Tibial nerve (tissue), 4 donors: ENCODE measurements at places on chromosomes 12 and 14.

GRCh38 chr14:68682166-68683103 is 110.4 kb downstream of the ZFP36L1 start:
- DNase-seq, result peak; percentile 70

- no peak for DNase-seq
These were observed 206.4 kb upstream of the PELI2 start for GRCh38 chr14:55911776-55912175.

DNA sequence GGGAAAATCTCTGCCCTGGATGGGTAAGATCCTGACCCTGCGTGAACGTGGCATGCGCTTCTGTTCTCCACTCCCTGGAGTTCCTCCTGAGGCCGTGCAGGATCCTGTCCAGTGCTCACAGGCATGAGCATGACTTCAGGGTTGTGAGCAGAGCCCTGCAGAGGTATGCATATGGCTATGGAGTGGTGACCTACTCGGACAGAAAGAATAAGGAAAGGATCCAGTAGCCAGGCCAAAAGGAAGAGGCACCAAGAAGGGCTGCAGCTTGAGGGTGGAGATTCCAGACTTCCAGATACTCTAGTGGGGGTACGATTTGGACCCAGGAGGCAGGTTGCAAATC is 20.8 kb upstream of the CD27 start:
- DNase-seq, result no peak

DNA sequence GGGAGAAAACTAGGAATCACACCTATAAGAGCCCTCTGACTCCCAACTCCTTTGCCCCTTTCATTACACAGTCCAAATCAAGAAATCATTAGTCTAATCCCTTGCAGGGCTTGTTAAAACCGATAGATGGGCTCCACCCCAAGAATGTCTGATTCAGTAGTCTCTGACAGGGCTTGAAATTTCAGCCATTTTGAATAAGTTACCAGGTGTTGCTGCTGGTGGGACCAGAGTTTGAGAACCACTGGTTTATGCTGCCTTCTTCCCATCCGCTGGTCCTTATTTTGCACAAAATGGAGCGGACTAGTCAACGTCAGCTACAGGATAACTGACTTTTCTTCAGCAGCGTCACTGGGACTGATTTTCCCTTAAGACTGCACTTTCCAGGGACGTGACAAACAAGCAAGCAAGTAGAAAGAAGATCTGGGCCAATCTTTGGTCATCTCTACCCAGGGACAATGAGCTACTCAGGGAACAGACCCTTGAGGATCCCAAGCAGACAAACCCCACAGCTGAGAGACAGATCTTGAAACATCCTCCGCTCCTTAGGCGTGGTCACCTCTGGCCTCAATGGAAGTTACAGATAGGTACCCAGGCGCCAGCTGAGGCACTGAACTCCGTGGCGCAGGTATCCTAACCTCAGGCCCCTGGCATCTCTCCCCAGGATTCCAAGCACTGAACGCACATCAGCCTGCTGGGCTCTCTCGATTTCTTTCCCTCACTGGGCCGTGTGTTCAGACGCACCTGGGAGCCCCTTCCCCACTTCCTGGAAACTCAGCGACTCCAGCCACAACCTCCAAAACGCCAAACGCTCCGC is 900 bp downstream of the KCTD10 start:
- DNase-seq, result no peak

- DNase-seq, result no peak
These were observed 25.9 kb upstream of the HIGD1C start for GRCh38 chr12:50926415-50926814.

- DNase-seq, result no peak
These were observed 187.0 kb downstream of the ETV6 start for GRCh38 chr12:11836282-11837151.

- no peak for DNase-seq
These were observed 26.1 kb upstream of the ETV6 start for GRCh38 chr12:11623382-11623781.

GRCh38 chr14:51211149-51211548 is 28.9 kb upstream of the TMX1 start:
- no peak for DNase-seq

DNA sequence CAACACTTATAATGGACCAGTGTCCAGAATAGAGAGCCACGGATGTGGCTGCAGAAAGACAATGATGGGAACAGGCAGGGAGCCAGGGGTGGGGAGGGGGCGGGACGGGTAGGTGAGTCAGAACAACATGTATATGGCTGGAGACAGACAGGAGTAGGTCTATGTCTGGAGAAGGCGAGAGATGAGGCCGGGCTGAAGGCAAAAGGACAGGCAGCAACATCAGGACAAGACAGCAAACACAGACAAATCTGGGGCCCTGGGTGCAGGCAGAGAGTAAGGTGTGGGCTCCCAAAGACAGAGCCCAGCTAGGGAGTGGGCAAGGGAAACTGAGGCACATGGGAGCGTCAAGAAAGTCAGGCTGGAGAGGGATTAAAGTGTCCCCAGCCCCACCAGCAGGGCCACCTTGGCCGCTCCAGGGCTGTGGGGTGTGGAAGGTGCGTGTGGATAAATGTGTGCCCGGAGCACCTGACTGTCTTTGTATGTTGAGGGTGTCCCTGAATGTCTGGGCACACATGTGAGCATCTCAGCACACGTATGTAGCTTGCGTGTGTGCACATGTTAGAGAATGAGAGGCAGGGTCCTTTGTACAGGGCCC is 44.1 kb downstream of the FAM222A start:
- DNase-seq, result no peak

GRCh38 chr12:91781114-91781513 is 364.5 kb downstream of the BTG1 start:
- DNase-seq, result no peak

DNA sequence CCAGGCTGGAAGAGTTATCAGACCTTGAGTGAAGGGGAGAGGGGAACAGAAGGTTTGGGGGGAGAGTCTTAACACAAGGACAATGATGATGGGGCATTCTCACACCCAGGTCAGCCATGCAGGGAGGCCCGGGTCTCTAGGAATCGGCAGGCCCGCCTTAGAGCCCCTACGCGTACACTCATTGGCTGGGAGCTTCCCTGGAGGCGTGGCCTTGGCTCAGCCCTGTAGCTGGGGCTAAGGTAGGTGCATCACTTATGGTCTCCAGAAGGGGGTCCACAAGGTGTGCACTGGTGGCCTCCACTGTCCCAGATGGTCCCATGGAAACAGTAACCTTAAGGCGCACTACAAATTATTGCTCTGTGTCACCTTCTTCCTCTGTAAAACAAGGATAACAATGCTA is 660.1 kb downstream of the MED13L start:
- DNase-seq, result no peak

GRCh38 chr14:64191756-64192155 is 102.4 kb downstream of the ESR2 start:
- no peak for DNase-seq

GRCh38 chr14:72523424-72524294 is 370.2 kb downstream of the DPF3 start:
- no peak for DNase-seq

DNA sequence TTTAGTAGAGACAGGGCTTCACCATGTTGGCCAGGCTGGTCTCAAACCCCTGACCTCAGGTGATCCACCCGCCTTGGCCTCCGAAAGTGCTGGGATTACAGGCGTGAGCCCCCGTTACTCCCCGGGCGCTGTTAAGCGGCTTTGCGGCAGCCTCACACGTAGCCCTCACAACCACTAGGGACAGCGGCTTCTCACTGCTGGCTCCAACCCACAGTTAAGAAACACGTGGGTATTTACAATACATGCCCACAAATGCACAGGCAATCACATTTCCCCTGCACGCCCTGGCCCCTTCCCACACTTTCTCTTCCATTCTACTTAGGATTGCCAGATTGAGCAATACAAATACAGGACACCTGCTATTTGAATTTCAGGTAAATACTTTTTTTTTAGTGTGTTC is 37.0 kb upstream of the EIF5 start:
- DNase-seq, result no peak

GRCh38 chr12:41908206-41908605 is 236.5 kb downstream of the GXYLT1 start:
- DNase-seq, result no peak

GRCh38 chr12:43880547-43880946 is 44.7 kb downstream of the TMEM117 start:
- no peak for DNase-seq

GRCh38 chr12:53564278-53564677 is 57.0 kb upstream of the NPFF start:
- no peak for DNase-seq

DNA sequence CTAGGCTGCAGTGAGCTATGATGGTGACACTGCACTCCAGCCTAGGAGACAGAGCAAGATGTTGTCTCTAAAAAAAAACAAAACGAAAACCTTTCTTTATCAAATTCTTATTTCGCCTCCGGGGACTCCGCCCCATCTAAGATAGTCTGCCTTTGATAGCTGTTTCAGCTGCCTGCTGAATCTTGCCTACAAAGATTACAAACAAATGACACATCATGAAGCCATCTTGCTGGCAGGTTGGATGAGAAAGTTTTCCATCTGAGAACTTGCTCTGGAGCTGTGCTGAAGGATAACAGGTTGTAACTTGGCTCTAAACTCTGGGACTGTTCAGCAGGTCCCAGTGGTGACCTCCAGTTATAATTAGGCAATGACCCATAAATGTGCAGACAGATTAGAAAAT is 41.8 kb upstream of the AEBP2 start:
- DNase-seq, result no peak

- DNase-seq, result no peak
These were observed 57.5 kb upstream of the C14orf180 start for GRCh38 chr14:104521816-104522745.

DNA sequence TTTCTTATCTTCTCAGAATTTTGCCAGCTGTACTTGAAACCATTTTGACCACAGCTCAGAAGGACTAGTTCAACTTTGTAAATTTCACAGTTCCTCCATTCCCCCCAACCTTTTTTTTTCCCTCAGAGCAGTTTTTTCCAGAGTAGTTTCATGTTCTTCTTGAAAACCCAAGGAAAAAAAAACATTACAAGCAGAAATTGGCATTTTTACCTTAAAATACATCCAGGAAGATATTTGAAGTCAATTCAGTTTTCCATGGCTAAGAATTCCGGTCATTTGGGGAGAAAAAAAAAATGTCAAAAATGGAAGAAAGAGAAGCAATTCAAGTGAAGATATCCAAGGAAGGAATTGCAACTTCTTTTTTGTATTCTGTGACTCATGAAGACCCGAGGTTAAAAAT is 39.5 kb downstream of the SYNE2 start:
- DNase-seq, result no peak

DNA sequence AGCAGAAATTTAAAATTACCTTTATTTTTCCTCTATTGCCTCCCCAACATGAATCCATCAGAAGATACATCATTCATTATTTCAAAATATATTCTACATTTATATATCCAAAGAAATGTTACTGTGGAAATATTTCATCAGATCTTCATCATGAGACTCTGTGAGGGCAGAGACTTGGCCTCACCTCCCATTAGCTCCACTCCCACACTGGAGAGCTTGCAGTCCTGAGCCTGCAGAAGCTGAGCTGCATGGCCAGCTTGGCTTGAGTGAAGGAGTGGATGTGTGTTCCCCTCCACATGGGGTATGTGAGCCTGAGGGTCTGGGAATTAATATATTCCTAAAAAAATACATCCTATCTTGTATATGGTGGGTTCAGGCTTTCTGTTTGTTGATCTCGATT is 961.9 kb downstream of the TMEM121 start:
- DNase-seq, result no peak

- DNase-seq, result no peak
These were observed 774.9 kb upstream of the NOVA1 start for GRCh38 chr14:27372771-27373170.

- DNase-seq, result no peak
These were observed 36.0 kb upstream of the PLEKHG6 start for GRCh38 chr12:6274231-6275221.

DNA sequence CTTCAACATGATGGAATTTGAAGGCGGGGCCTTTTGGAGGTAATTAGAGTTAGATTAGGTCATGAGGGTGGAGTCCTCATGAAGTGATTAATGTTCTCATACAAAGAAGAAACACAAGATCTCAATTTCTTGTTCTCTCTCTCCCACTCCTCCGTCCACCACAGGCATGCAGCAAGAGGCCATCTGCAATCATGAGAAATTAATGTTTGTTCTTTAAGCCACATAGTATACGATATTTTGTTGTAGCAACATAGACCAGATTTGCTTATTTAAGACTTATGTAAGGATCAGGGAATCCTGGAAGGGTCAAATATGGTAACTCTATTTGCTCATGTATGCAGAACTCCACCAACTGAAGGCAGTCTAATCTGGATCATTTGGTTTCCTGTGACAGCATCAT is 429.0 kb downstream of the LRIG3 start:
- no peak for DNase-seq

GRCh38 chr14:61691495-61691894 is 3.8 kb upstream of the HIF1A start:
- DNase-seq, result no peak

- DNase-seq, result no peak
These were observed 7.0 kb downstream of the SYT1 start for GRCh38 chr12:78871566-78871965.

- no peak for DNase-seq
These were observed 10.3 kb downstream of the DAO start for GRCh38 chr12:108890208-108890607.

DNA sequence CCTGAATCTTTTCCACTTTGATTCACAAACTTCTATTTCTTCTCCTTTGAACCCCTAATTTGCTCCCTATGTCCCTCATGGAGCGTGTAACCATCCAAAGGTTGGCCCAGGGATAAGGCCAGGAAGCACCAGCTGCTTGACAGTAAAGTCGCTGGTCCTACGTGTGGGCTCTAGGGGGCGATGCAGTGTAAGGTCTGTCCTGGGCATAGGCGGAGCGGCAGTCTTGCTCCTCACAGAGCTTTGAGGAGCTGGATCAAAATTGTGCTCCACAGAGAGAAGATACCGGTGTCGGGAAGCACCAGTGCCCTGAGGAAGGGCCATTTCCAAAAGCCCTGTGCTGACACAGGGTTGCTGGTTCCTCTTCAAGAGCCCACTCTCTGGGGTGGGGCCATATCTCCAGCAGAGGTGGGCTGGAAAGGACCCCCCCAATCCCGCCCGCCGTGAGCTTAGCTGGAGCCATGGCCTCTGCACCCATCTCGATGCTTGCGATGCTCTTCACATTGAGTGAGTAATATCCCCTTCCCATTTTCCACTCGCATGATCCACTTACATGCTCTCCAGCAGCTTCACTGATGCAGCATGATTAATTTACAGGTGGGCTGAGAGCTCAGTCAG is 49.9 kb upstream of the OR4E1 start:
- no peak for DNase-seq

DNA sequence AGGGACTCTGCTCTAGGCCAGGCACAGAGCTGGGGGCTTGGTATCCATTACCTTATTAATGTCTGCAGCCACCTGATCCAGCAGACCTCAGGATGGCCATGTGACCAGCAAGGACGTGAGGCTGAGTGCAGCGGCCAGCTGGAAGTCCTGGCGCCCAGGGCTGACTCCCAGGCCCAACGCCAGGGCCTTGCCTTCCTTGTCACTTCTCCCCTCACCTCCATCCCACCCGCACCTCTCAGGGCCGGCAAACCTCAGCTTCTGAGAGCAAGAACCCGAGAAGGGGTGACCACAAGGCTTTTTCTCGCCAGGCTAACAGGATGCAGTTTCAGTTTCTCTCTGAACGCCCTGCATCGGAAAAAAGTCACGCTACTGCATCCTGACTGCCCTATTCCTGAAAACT is 15.4 kb downstream of the RAB35 start:
- DNase-seq, result no peak
